ENCODE measurements at places on chromosomes 3 and 15.

- DNase-seq: no peak
Measured at GRCh38 chr15:74300057-74300795, 64.1 kb downstream of the CCDC33 start.

DNA sequence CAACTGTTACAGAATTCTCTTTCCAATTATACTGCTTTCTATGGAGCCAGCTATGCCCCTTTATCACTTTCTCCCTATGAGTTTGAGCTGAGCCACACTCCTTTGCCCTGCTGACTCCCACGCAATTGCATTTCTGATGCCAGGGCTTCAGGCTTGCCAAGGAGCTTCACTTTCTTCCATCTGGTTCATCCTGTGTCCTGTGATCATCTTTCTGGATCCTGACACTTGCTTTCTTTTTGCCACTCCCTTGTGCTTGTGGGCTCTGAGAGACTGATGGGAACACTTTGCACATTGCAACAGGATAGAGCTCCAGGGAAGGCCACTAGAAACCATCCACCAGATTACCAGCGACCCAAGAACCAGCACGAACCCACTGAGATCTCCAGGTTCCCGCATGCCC is 77.0 kb upstream of the SEC13 start:
- no peak for DNase-seq

DNA sequence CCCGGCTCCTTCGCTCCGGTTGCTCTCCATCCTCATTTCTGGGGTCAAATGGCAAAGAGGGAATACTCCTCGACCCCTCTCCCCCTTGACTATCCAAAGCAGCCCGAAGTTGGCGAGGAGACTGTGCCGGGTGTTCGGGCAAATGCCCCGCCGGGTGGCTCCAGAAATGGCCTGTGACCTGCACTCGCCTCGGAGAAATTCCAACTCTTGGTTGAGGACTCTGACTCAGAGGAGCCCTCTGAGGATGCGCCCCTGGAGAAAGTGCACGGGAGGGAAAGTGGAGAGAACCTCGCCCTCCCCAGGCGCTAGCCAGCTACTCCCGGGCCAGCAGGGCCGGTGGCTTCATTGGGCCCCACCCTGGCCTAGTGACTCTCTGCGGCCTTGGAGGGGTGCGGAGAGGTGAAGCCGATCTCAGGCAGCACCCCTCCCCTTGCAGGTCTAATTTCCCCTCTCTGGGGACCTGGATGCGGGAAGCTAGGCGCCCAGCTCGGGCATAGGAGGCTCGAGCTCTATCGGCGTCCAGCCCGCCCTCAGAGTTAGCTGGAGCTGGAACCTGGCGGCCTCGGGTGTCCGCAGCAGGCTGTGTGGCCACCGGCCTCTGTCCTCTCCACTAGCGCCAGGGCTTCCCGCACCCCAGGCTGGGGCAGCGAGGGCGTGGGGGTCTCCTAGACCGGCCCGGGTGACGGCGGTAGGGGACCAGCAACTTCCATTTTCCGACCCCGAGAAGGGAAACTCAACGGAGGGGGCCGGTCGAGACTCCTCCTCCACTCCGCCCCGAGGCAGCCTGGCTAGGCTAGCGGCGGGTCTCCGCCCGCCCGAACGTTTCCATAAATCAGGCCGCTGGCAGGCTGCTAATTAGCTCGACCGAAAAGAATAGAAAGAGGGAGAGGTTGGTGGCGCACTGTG is 29.4 kb downstream of the NR2F2 start:
- DNase-seq: no peak

- no peak for DNase-seq
Measured at GRCh38 chr3:32815841-32816438, 1.9 kb upstream of the TRIM71 start.

GRCh38 chr3:194034346-194035336 is 101.3 kb upstream of the HES1 start:
- DNase-seq: no peak

DNA sequence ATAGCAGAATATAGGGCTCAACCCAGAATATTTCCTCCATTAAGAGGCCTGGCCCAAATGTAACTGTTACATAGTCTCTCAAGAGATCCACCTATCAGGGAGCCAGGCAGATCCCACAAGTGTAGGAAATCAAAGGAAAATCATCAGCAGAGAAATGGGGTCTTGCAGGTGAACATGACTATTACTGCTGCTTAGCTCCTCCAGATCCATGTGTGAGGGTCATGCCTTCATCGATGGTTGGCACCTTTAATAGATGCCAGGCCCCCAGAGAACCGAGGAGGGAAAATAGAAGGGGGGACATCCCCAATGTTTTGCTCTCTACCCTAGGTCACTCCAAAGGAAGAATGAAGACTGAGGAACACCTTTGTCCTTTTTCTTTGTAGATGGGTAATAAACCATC is 1029.9 kb upstream of the CADM2 start:
- DNase-seq: no peak

DNA sequence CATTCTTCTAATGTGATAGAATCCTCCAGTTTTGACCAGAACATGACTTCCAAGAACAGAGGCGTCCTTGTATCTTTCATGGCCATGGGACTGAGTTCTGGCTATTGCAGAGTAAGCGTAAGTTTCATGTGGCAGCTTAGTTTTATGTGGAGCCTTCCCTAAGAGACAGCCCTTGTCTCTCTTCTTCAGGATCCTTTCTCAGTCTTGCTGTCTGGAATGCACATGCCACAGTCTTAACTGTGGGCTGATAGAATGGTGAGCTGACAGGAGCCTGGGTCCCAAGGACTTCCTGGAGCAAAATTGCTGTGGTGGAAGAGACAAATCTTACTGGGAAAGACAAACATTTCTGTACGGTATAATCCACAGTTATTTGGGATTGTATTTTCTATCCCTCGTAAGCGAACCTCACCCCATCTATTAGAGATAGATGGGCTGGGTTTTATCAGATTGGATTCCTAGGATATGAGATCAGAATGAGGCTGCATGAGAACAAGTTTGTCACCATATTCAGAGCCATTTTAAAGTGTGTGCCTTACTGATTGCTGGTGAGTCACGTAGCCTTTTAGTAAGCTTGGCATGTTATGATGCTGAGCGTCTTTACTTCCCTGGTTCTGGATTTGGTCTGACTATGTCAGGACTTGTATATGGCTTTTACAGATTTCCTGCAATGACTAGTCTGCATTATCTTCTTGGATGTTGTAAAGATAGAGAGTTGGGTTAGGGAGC is 32.8 kb downstream of the CDIN1 start:
- no peak for DNase-seq

GRCh38 chr3:122681284-122681973 is 790 bp downstream of the PARP14 start:
- no peak for DNase-seq

DNA sequence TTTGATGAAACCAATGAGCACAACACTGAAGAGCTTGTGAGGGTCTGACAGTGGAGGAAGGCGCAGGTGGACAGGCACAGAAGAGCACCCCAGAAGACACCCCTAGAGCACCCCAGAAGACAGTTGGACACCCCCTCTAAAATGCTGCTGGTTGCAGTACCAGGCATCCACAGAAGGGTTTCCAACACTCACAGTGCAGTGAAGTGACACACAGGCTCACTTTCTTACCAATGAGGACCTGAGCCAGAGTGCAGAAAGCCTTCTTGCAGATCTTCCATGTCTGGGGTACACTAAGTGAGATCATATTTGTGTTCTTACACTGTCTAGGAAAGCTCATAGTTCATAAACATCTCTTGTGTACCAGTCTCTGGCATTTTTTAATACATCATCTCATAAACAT is 27.6 kb downstream of the CCNL1 start:
- no peak for DNase-seq

DNA sequence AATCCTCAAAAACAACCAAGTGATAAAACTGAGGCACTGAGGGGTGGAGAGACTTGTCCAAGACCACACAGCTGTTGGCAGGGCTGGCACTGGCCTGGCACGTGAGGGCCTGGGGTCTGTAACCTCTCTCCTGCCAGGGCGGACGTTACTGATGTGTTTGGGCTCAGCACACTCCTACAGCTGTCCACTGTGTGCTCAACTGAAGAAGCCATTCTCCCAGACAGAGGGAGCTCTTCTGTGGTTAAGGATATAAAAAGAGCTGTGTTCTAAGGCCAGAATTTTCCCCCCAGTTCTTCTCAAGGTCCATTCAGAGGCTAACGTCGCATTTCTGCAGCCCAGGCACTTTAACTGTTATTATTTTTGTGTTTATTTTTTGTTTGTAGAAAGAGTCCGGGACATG is 429.0 kb upstream of the ATP11B start:
- DNase-seq: no peak

GRCh38 chr3:130733236-130733875 is 13.3 kb downstream of the PIK3R4 start:
- DNase-seq: no peak

- DNase-seq: no peak
Measured at GRCh38 chr3:153096731-153097131, 65.3 kb upstream of the RAP2B start.

DNA sequence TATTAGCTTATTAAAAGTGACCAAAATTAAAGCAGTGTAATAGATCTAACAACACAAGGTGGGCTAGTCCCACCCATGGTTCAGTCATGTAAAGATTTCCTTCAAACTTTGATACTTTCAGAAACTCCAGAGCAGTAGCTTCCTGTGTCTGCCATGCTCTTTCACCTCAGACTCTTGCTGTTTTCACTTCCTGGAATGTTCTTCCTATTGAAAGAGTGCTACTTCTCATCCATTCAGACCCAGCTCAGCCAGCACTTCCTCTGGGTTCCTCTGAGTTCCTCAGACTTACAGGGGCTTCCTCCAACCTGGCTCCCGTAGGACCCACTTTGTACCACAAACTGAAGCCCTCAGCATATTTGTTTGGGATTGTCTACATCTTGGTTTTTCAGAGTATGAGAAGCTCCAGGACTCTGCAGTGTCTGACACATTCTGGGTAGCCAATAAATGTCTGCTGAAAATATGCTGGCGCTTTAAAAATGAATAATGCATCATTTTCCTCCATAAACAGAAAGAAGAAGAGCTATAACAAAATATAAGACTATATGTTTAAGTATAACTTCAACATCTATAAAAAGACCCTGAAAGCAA is 18.0 kb downstream of the NCEH1 start:
- peak; percentile 6 for DNase-seq

- no peak for DNase-seq
Measured at GRCh38 chr3:45343947-45344346, 44.4 kb upstream of the LARS2 start.

- DNase-seq: peak; percentile 33
Measured at GRCh38 chr3:31927811-31928210, 53.3 kb downstream of the OSBPL10 start.

GRCh38 chr15:99167201-99167600 is 62.3 kb downstream of the SYNM start:
- no peak for DNase-seq

DNA sequence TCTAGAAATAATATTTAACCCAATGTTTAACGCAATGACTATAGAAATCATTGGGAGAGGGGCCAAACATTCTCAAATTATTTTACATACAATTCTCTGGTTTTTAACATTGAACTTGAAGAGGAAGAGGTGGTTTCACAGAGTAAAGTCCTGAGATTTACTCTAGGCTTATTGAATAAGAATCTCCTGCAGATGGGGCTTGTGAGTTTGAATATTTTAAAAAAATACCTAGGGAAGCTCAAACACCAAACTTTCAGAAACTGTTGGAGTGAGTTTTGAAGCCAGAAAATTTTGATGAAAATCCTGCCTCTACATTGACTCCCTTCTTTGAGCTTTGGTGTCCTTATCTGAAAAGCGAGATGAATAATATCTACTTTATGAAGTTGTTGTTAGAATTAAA is 906.6 kb downstream of the TUSC7 start:
- no peak for DNase-seq

- no peak for DNase-seq
Measured at GRCh38 chr15:73796331-73796831, 43.2 kb upstream of the INSYN1 start.

GRCh38 chr3:11498646-11499045 is 145.1 kb downstream of the VGLL4 start:
- DNase-seq: no peak

- no peak for DNase-seq
Measured at GRCh38 chr15:38696790-38697495, 132.3 kb upstream of the RASGRP1 start.

GRCh38 chr3:31234145-31234544 is 298.6 kb upstream of the STT3B start:
- no peak for DNase-seq

GRCh38 chr3:16912400-16913263 is 27.9 kb downstream of the PLCL2 start:
- peak; percentile 38 for DNase-seq

DNA sequence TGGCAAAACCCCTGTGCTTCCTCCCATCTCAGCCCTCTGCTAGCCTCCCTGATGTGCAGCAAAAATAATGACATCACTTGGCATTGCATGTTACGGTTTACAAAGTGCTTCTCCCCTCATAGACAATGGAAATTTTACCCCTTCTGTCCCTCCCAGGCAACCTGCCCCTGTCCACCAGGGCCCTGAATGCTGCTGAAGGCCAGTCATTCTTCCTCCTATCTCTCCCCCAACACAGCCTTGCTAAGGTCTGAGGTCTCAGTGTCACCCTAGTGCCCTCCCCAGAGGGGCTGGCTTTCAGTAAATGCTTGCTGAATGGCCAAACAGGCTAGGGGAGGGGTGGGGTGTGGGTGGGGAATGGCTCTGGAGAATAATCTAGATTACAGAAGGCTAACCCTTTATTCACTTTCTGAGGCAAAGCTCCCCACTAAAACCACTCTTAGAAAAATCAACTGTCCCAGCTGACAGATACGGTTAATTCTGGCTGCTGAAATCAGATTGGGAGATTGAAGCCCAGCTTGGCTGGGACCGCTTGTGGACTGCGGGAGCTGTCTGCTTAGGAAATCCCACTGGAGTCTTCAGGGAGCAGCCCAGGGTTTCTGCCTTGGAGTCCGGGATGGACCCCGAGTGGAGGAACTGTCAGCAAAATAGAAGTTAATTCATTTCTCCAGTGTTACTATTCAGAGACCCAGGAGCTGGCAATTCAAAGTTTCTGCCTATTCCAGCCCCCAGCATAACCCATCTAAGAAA is 22.9 kb downstream of the ANP32A start:
- no peak for DNase-seq

- DNase-seq: no peak
Measured at GRCh38 chr3:99948467-99949089, 130.9 kb downstream of the CMSS1 start.

GRCh38 chr15:66848686-66849392 is 146.8 kb downstream of the SMAD6 start:
- no peak for DNase-seq

DNA sequence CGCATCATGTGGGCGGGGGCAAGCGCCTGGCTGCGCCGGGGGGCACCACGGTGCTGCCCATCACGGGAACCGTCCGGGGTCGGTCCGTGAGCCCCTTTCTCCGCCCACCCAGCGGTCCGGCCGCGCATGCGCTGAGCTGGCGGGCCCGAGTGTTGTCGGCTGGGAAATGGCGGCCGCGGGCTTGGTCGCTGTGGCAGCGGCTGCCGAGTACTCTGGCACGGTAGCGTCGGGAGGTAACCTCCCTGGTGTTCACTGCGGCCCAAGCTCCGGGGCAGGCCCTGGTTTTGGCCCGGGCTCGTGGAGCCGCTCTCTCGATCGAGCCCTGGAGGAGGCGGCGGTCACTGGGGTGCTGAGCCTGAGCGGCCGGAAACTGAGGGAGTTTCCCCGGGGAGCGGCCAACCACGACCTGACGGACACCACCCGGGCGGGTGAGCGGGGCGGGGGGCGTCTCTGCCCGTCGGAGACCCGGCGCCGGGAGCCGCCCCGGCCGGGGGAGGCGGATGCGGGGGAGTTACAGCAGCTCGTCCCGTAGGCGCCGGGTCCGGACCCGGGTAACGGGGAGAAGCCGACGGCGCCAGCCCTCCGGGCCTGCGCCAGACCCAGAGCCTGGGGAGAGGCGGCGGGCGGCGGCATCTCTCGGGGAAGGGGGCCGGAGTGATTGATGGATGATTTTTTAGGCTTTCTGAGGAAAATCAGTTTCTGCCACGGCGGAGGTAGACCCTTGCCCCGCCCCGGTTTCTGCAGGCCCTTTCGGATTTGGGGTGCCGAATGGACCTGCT is at the start of gene LRCH3:
Gene LRCH3, plus strand, starts transcription at position 142 of the 779 bp plus-strand sequence. Its CDS starts 25 bp downstream, at position 167.
- peak; percentile 95 for DNase-seq

Data from germinal center (tissue), 1 donor.